ENCODE measurements at places on chromosomes 1 and 21.

DNA sequence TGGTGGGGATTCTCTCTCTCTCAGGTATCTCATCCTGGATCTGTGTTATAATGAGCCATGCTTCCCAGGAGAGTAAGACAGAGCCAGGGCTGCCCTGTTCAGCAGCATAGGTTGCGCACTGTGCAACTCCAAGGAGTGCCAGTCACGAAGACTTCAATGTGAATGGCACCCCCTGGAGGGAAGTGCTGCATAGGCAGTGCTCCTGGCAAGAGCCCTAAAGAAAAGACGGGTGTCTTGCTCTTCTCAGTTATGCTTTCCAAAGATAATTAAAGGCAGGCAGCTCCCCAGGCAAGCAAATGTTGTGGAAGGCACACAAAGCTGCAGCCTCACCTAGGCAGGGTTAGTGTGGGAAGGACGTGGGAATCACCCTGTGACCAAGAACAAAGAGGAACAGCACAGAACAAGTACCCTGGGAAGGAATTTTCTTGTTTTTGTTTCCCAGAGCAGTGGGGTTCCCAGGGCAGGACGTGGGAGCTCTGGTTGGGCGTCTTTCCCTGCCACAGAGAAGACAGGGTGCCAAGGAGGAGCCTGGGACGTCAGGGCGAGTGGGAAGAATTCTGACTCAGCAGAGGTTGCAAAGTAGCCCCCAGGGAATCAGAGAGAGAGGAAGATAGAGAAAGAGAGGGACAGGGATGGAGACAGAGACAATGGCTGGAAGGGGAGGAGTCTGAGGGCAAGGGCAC is 120.9 kb downstream of the KCNN3 start:
- no peak for DNase-seq

DNA sequence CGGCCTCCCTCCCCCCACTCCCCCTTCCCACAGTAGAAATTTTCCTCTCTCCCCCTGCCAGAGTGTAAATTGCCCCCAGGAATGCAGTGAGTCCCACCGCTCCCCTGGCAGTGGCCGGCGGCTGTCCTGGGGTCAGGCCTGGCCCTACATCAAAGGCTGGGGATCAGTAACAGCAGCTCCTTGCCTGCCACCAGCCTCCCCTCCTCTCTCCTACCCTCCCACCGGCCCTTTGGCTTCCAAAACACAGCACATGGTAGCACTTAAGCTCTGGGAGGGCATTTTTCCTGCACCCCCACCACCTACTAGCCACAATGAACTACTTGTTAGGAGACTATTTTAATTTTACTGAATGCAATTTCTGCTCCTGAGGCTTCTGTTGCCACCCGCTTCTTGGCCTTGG is 9.0 kb upstream of the COL8A2 start:
- no peak for DNase-seq

DNA sequence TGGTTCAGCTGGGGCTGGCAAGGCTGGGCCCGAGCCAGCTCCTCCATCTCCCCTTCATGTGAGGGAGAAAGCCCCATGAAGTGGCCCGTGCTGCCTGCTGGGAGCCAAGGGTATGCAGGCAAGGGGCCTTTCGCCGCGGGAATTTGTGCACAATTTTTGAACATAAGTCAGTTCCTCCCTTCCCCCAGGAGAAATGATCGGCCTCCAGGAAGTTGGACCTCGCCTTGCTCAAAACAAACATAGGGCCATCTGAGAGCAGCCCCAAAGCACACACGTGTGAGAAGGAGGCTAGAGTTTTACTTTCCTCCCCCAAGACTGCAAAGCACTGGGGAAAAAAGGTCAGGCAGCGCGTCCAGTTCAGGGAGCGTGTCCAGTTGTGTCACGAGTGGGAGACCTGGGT is 64.7 kb downstream of the PRDM16 start:
- no peak for DNase-seq

- DNase-seq: no peak
Measured at GRCh38 chr1:191993549-191993948, 164.7 kb upstream of the RGS18 start.

DNA sequence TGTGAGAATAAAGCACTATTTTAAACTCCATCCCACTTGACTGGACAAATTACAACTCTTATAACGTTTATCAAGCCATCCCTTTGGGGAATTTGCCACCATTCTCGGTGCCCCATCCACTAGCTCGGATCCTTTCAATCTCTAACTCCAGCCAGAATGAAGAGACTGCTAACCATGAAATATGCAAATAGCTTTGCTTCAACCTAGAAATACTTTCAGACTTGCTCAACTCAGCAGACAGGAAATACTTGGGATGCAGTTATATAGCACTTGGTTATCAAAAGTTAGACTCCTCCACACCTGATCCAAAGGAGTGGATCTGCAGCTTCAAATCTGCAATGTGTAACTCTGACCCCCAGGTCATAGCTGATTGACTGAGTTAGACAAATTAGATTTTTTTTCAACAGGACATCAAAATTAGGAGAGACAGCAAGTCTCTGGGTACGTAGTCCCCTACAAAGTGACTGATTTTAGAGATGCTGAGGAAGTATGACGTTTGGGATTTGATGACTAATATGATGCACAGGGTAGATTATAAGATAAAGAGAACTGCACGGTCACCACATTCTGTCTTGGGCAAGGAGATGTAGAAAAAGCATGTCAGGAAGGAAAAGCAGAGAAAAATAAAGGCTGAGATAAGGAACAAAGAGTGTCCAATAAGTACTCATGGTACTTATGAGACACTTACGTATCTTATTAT is 496.0 kb downstream of the AGBL4 start:
- DNase-seq: no peak

- peak; percentile 88 for DNase-seq
Measured at GRCh38 chr1:151130987-151131586, 15.3 kb downstream of the SEMA6C start.

DNA sequence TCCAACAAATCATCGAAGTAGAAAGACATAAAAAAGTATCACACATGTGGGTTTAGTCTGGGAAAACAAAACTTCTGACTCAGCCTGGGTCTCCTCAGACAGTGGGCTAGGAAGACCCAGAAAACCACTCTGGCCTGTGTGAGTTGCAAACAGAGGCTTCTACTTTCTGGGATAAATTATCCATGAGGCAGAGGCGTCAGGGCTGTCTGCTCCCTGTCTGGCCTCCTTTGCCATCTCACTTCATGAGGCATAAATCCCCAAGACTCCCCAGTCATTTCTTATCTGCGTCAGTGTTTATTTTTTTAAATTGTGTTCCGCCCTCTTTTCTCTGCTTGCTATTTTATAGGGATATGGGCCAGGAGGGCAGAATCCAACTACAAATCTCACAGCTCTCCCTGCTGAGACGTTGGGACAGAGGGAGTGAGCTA is 80.6 kb upstream of the TRABD2B start:
- no peak for DNase-seq

- DNase-seq: no peak
Measured at GRCh38 chr1:224609333-224609732, 6.8 kb upstream of the CNIH3 start.

GRCh38 chr1:4964634-4965345 is 310.4 kb downstream of the AJAP1 start:
- no peak for DNase-seq

Data from NCI-H1930 (cell line).